NCI-H460 (cell line): ENCODE measurements at places on chromosomes 3 and 15. TPM values are rescaled to one million over a fixed set of nuclear protein-coding genes. Genes with fewer than 3 reads are reported as not detected.

CHAC1 gene
- 61.1 and 66.9 TPM in 2 replicates for total RNA-seq

WNT5A gene
- total RNA-seq: 12.0 and 12.7 TPM in 2 replicates

PDE12 gene
- 14.0 TPM in 2 replicates for total RNA-seq

NKIRAS1 gene
- 12.6 and 14.1 TPM in 2 replicates for total RNA-seq

TRH gene
- not detected in 2 replicates for total RNA-seq

CNTN6 gene
- total RNA-seq: 0.17 and 0.46 TPM in 2 replicates

PLCH1 gene
- total RNA-seq: 0.79 and 0.81 TPM in 2 replicates

MAN2C1 gene
- total RNA-seq: 53.9 and 87.7 TPM in 2 replicates

ZBED2 gene
- total RNA-seq: not detected in 2 replicates

DAZL gene
- 1.8 TPM in 2 replicates for total RNA-seq

PRR20G gene
- not detected in 2 replicates for total RNA-seq

SPRED1 gene
- 25.6 and 25.9 TPM in 2 replicates for total RNA-seq

KNG1 gene
- not detected in 2 replicates for total RNA-seq

RASGRF1 gene
- not detected in 2 replicates for total RNA-seq

GPR160 gene
- 2.1 and 3.2 TPM in 2 replicates for total RNA-seq

DPPA4 gene
- total RNA-seq: not detected in 2 replicates

GOLGA6D gene
- total RNA-seq: not detected in 2 replicates

IMP3 gene
- total RNA-seq: 59.8 and 68.6 TPM in 2 replicates

SELENOT gene
- 91.4 and 101 TPM in 2 replicates for total RNA-seq
